Activated naive CD8-positive, alpha-beta T cell treated with anti-CD3 and anti-CD28 coated beads, Interleukin-2, amount 10 ng/mL, durations not matched to agents 7 days and 5 days (primary cell): ENCODE measurements at places on chromosomes 1 and 21. TPM values are rescaled to one million over a fixed set of nuclear protein-coding genes. Genes with fewer than 3 reads are reported as not detected.

Gene SLC2A5
- total RNA-seq = not detected

DNA sequence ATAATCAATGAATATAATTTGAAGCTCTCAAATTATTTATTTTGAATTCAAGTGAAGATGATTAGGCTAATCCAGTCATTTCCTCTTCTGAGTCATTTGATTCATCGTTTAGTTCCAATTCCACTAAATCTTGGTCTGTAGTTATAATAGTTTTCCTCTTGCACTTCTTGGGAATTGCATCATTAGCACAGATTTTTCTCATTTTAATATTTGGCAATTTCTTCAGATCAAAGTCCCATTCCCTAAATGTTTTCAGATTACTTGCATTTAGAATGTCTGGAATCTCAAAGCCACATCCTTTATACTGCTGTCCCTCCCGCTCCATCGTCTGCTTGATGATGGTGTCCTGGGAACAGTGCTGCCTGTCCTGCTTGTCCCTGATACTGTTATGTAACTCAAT is 43.5 kb downstream of the MAST2 start:
- DNase-seq = no peak

Gene SPRR2F
- not detected for total RNA-seq

DNA sequence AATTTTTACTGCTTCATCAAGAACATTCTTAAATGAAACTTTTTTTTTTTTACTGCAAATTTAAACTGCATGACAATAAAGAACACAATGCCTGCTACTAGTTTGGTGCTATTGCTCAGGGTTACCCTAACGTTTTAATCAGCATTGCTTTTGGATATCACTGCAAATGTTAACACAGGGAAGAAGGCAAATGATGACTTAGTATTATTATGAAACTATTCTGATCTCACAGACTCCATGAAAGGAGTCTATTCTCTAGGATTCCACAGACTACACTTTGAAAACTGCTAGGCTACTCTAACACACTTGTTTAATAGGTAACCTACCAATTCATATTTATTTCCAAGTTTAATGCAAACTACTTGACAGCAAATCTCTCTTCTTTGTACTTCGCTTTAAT is 49.8 kb downstream of the GATAD2B start:
- DNase-seq = no peak

DNA sequence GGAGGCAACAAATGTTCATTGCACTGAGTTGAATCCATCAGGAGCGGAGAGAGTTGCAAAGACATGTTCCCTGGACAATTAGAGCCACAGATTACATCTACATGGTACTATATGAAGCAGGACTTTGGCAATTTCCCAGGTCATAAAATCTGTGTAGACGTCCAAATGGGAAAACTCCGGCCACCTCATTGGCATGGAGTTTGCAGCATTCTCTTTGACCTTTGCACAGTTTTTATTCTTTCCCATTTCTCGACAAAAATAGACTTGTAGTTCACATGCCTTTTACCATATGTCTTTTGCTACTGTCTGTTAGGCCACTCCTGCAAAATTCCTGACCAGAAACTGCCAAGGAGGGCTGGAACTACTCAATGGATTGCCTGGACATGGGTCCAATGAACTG is 48.2 kb downstream of the UBE2T start:
- no peak for DNase-seq

- no peak for DNase-seq
Measured at GRCh38 chr1:239858057-239858456, 233.6 kb upstream of the FMN2 start.

- DNase-seq = no peak
Measured at GRCh38 chr21:35363458-35363857, 314.4 kb upstream of the RUNX1 start.

GRCh38 chr1:57949168-57949567 is 525.3 kb upstream of the DAB1 start:
- DNase-seq = no peak

Gene TFF1
- total RNA-seq = not detected

Gene ZDHHC18
- 52.9 TPM for total RNA-seq

Gene FAAH
- total RNA-seq = 5.3 TPM

DNA sequence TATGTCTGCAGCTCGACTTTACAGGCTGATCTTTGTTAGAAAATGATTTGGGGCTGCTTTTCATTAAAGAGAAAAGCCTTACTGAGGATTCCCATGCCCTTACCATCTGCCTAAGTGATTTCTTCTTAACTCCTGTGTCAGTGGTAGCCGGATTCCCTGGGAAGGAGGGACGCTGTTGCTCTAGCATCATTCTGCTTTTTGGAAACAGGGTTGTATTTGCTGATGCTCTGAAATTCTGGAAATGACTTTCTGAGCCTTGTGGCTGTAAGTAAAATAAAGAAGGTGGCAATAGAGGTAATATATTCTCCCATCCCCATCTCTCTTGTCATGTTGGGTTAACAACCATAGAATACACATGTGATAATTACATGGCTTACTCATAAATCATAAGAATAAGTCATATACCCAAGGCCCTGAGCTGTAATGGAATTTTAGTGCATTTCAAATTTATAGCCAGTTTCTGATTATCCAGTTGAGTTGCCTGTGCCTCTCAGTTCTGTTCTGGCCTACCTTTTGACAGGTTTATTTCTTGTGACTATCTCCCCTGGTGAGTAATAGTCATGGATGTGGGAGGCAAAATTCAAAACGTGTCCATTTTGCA is 74.4 kb downstream of the AK4 start:
- DNase-seq = no peak

- no peak for DNase-seq
Measured at GRCh38 chr1:172141341-172141881, 279.1 kb upstream of the C1orf105 start.

DNA sequence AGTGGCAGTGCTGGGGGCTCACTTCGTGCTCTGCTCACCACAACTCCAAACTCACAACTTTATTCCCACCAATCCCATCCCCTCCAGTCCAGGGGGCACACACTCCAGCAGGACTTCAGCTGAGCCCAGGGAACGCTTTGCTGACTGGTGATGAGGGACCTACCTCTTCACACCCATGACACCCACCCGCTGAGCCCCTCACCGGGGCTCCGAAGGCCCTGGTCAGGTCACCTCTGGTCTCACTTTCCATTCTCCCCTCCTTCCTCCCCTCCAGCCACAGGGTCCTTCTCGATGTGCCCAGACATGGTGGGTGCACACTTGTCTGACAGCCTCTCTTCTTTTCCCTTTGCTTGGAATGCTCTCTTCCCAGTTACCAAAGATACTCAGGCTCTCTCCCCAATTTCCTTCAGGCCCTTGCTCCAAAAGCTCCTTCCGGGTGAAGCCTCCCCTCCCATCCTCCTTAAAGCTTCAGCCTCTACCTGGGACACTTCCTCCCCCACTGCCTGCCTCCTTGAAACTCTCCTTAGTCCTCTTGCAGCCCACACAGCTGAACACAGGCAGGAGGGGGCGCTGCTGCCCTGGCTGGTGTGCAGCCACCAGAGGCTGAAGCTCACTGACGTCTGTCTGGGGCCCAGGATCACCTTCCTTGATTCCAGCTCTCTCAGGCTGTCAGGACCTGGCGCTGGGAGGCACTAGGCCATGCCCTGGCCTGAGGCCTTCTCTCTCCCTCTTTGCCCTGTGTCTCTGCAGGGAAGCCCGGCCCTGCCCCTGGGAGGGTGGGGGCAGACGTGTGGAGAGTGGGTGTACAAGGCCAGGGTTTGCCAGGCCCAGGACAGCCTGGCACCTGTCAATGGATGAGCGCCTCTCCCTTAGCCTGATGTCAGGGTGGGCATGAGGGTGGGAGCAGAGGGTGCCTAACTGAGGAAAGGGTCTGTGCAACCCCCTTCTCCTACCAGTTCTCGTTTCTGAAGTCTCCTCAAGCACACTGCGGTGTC is 1.6 kb downstream of the KCNE1 start:
- DNase-seq = peak; percentile 51

Gene FOXJ3
- 59.1 TPM for total RNA-seq

- peak; percentile 69 for DNase-seq
Measured at GRCh38 chr1:150973836-150974579, 627 bp downstream of the CERS2 start.

Gene RAB13
- total RNA-seq = 7.5 TPM

- DNase-seq = no peak
Measured at GRCh38 chr1:42756956-42757891, 9.6 kb downstream of the P3H1 start.

- DNase-seq = no peak
Measured at GRCh38 chr1:168420177-168420576, 123.6 kb downstream of the XCL2 start.

DNA sequence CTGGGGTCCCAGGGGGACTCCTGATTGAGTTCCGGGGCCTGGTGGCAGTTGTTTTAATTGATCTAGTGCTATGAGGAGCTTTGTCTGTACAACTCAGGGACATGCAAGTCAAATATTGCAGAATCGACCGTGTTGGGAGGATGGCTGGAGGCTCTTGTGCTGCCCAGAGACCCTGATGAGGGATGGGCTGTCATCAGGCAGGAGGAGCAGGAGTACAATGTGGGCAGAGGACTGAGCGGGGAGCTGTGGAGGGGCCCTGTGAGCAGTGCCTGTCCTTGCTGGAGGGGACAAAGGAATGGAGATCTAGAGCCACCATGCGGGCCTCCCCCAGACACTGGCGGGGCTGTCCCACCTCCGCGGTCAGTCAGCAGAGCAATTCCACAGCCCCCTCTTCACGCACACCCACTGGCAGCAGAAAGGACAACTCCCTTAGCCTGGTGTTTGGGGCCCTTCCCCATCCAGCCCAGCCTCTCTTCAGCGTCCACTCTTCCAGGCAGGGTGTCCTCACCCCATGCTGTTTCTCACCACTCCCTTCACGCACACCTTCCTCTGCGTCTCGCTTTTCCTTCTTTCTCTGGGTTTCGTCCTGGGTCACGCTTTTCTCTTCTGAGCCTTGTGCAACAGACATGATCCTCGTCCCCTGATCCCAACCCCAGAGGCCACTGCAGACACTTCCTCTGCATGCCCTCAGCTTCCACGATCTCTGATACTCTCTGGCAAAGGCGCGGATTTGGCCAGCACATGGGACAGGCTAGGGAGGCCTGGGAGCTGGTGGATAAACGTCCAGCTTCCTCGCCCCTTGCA is 122.6 kb downstream of the GRIK3 start:
- DNase-seq = no peak

Gene SNAPIN
- 37.9 TPM for total RNA-seq

GRCh38 chr1:180762796-180763195 is 131.0 kb downstream of the XPR1 start:
- no peak for DNase-seq

DNA sequence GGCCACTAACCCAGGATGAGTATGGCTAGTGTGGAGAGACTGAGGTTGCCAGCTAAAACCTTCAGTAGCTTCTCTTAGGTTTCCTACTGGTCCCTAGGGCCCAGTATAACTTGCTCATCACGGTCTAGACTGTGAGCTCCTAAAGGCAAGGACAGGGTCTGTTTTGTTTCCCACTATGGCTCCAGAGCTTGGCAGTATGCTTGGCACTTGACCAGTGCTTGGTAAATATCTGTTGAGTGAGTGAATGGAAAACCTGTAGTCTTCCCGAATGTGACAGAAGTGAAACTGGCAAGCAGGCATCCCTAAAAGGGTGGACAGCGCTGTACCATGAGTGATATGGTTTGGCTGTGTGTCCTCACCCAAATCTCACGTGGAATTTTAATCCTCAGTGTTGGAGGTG is 13.1 kb upstream of the PARS2 start:
- DNase-seq = no peak

Gene LEFTY2
- not detected for total RNA-seq

DNA sequence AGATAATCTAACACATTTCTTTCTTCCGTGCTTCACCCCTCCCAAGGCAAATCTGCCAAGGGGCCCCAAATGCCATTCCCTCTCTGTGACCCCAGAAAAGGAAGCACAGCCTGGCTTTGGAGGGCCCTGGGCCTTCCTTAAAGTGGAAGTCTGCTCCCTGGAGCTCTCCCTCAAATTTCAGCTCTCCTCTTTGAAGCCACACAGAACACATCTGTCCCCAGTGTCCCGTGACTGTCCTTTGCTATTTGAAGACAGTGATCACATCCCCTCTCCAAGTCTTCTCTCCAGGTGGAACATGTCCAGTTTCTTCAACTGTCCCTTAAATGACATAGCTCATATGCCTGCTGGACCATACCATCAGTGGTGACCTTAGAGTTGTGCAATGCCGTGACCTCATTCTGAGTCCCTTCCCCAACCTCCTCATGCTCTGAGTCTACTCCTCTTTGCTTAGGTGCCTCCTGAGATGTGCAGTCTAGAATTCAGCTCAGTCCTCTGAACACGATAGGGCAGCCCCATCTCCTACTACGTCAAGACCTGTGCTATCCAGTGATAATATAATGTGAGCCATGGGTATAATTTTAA is 18.4 kb upstream of the FOXO6 start:
- no peak for DNase-seq

Gene ALX3
- total RNA-seq = not detected

DNA sequence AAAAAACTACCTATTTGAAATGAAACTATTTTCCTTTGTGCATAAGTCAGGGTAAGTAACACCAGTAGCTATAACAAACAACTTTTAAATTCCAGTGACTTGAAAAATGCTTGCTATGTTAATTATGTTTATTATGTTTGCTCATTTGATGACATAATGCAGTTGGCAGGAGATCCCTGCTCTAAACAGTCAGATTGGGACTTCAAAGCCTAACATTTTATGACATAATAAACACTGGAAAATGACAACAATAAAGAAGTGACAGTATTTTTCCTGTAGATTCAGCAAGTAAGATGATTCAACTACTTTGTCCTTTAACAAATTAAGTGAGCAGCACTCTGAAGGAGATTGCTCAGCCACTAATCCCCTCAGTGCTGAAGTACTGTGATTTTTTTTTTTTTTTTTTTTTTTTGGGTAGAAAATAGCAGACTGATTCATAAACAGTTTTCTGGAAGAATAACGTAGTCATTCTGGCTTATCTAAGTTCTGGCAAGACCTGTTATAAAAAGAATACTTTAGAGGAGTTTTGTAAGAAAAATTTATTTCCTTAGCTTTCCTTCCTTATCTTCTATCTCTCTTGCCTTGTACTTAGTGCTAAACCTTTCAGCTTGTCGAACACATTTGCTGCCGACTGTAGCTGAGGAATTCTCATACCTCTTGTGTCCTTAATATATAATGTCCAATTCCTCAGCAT is 207.2 kb downstream of the PTGER3 start:
- DNase-seq = no peak

- DNase-seq = no peak
Measured at GRCh38 chr1:8562222-8562621, 244.3 kb downstream of the SLC45A1 start.

Gene TMEM240
- 1.2 TPM for total RNA-seq

GRCh38 chr1:184567009-184567408 is 180.2 kb downstream of the C1orf21 start:
- no peak for DNase-seq

DNA sequence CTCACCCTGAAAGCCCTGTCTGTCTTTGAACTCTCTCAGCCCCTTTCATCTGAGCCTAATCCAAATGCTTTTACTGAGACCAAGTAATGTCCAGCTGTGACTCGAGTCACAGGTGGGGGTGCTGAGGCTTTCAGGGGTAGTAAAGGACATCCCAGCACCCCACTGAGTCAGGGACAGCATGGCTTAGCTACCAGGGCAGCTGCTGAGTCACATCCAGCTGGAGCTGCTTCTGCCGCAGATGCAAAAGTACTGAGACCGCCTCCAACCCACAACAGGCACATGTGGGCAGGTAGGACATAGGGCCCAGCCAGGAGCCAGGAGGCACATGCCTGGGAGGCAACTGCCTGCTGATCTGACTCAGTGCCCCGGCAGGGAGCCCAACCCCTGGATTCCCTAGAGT is 6.7 kb upstream of the VSIG8 start:
- DNase-seq = no peak
